CD4-positive, alpha-beta T cell treated with Interleukin-1 beta for 1 hour (primary cell): ENCODE measurements at places on chromosomes 6 and 20.
A peak's percentile ranks its signal among the peaks of the same experiment; 100 is the strongest.

GRCh38 chr20:23148731-23149570 lies 62.8 kb upstream of the CD93 start:
- DNase-seq = no peak

DNA sequence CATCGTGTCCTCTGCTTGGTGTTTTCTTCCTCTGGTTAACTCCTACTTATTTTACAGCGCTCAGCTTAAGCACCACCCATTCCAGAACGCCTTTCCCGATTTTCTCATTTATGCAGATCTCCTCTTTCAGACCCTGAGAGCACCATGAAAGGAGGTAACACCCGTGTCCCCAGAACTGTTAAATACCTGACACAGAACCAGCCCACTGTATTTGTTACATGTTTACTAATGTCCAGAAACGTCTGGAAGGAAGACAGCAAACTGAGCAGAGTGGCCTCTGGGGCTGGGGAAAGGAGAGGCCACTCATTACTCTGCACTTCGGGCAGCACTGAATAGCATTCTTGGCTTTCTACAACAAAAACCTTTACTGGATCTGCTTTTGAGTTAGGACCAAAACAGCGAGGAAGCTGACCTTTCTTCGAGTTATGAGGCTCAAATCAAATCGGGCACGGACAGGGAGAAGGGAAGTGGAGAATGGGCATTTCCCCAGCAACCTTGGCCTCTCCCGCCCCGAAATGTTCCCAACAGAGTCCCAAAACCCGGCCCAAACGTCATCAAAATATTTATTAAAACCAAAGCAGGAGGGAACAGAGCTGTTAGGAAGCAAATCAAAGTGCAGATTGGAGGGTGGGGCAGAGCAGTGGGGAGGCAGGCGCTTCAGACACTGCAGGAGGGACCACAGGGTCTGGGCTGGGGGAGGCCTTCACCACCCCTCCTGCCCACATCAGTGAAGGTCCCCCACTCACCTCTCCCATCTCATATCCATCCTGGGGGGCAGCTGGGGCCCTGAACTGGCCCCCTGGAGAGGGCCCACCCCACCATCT lies 1.1 kb upstream of the NECAB3 start:
- DNase-seq = no peak

GRCh38 chr20:32441638-32442037 lies 83.5 kb downstream of the ASXL1 start:
- DNase-seq = no peak

DNA sequence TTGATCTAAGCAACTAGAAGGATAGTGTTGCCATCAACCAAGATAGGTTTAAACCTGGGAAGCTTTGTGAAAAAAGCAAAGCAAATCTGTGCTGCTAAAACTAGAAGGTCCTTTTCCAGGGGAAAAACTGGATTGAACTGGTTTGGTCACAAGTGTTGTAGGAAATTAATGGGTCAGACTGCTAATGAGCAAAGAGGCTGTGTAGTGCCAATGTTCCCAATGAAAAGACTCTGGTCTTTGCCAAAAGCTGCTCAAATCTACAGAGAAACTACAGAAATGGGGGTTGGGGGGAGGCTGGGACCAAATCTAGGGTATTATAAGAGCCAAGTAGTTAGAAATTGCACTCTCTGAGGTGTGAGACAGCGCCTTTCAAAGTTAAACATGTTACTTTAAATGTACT lies 85.0 kb downstream of the PLCG1 start:
- DNase-seq = no peak

- DNase-seq = no peak
Observed at GRCh38 chr6:28811873-28812272, 111.9 kb downstream of the TRIM27 start.

DNA sequence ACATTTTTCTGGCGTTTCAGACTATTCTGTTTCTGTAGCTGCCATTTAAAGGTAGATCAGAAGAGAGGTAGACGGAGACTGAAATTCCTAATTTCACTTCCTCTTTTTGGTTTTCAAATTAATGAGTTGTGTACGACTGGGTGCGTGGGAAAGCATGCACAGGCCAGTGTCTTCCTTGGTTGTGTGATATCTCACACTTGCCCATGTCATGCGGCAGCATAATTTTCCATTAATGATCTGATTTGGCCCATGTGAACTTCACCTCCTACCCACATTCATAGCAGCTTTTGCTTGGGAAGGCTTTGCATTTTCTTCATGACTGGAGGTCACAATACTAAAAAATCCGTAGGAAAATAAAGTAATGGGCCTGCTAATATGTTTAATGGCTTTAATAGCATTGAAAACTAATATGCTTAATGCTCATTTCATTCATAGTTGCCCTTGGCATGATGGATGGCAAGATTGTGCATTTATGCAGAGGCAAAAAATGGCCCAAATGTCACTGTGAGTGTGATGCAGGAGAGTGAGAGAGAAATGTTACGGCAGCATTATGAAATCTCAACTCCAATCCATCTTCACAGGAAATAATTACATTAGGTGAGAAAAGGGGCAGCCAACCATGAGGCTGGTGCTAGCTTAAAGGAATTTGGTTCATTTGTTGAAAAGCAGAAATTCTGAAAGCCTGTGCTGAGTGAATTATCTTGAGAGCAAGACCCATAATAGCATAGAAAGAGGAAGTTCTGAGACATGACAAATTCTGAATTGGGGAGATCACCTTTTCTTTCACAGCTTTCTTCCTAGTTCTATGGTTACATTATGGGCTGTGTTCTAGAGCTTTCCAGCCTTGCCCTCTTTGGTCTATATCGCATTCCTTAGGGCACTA lies 69.0 kb upstream of the UST start:
- DNase-seq = peak; percentile 20

GRCh38 chr20:43959920-43960227 lies 45.2 kb downstream of the TOX2 start:
- DNase-seq = no peak

- no peak for DNase-seq
Observed at GRCh38 chr6:21190701-21191100, 402.9 kb upstream of the SOX4 start.

GRCh38 chr6:14626556-14626955 lies 509.0 kb downstream of the CD83 start:
- DNase-seq = no peak

DNA sequence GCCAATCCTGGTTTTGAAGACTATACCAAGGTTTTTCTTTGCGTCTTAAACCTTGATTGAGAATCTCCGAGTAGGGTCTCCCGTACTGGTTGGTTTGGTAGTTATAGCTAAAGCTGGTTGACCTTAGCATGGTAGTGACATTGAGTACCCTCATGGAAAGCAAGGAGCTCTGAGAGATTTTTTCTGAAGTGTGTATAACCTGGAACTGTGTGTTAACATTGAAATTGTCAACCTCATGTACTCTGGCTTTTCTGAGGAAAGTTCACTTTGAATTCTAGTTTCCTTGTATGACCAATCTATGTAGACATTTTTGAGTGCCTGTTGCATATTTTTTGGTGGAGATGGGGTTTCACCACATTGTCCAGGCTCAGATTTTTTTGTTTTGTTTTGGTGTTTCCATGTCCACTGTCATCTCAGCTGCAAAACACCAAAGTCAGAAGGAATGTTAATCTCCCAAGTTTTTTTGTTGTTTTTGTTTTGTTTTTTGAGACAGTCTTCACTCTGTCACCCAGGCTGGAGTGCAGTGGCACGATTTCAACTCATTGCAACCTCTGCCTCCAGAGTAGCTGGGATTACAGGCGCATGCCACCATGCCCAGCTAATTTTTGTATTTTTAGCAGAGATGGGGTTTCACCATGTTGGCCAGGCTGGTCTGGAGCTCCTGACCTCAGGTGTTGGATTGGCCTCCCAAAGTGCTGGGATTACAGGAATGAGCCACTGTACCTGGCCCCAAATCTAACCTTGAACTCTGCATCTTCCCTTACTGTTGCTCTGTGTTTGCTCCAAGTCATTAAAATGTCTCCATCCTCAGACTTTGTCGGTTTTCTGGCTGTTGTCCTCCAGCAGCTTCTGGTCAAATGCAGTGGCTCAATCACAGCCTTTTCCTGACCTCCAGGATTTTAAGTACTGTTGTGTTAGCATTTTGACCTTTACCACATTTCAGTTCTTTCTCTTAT lies 4.3 kb downstream of the RPS12 start:
- no peak for DNase-seq

- DNase-seq = peak; percentile 49
Observed at GRCh38 chr6:30060606-30061091, 416 bp upstream of the POLR1H start.

GRCh38 chr6:135269481-135269891 lies 88.4 kb downstream of the MYB start:
- DNase-seq = no peak

- DNase-seq = no peak
Observed at GRCh38 chr6:39044181-39044580, 4.4 kb upstream of the GLP1R start.

DNA sequence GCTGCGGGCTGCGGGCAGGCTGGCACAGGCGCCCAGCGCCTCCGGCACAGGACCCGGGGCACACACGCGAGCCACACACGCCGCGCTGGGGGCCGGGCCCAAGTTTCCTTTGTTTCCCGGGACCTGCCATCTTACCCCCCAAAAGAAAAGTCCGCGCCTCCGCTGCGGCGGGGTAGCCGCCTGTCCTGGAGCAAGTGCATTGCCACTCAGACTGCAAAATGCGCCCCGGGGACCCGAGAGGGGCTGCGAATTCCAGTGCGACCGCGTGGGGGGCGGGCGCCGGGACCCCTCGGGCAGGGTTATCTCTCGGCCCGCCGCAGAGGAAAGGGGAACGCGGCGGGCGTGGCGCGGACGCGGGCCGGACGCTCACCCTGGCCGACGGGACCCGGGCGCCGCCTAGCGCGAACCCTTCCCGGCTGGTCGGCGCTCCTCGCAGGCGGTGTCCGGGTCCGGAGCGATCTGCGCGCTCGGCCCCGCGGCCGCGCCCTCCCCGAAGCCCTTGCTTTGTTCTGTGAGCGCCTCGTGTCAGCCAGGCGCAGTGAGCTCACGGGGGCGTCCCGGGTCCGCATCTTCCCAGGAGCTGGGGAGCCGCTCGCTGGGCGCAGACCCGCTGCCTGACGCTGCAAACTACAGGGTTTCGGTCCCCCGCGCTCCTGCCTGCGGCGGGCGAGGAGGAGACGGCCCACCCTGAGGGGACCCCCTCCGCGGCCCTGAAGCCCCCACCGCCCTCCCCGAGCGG lies 639 bp upstream of the CD24 start:
- DNase-seq = peak; percentile 34

DNA sequence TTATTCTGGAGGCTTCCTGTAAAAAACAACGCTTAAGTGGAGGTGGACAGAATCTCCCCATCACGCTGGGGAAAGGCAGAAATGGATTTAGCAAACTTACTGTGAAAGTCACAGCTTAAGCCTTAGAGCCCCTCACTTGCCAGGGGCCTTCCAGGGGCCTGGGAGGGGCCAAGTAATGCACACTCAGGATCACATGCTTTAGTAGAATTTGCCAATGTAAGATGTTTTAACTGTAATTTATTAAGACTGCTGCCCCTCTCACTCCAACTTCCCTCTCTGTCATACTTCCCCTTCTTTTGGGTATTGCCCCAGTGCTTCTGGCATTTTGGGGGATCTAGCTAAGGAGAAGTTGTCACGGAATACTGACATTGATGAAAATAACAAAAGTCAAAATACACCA lies 12.6 kb upstream of the ADA start:
- no peak for DNase-seq

DNA sequence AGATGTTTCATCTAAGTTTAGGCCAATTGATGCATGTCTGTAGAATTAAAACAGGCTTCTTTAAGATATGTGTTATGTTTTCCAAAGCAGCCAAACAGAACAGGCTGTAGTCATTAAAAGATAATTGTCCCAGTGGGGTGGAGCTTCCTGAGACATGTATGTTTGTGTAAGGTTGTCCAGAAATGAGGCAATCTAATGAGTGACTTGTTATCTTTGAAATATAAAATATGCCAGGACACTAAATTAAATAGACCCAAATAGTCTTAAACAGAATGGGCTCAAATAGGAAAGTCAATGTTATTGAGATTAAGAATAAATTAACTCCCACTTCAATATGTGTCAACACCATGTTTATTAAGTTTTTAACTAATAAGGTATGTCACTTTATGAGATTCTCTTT lies 204.7 kb upstream of the RNF217 start:
- DNase-seq = no peak

DNA sequence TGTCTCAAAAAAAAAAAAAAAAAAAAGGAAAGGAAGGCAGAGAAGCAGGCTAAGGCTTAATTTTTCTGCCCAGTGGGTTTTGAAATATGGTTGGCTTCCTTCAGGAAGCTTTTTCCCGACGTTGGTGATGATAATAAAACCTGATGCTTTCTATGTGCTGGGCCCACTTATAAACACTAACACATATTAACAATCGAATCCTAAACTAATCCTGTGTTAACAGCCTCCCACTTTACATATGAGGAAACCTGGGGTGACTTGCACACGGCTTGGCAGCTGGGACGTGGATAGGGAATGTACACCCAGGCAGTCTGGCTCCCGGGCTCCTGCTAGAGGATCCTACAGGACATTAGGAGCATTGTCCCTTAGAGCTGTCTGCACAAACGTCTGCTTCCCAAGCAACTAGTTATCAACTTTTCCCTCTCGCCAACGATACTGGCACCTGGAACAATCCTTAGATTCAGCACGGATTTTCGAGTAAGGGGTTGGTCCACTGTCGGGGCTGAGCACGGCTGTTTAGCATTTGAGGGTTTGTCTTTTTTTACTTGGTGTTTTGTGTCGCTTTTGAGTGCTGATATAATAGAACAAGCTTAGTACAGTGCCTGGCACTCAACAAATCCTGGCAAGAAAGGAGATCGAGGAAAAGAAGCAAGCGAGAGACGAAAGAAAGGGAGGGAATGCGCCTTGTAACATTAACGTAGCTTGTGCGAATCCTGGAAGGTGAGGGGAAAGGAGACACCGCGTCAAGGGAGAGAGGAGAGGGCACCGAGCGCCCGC lies 622 bp upstream of the KIZ start:
- DNase-seq = no peak

GRCh38 chr6:149373511-149373910 lies 26.6 kb upstream of the SUMO4 start:
- DNase-seq = no peak

DNA sequence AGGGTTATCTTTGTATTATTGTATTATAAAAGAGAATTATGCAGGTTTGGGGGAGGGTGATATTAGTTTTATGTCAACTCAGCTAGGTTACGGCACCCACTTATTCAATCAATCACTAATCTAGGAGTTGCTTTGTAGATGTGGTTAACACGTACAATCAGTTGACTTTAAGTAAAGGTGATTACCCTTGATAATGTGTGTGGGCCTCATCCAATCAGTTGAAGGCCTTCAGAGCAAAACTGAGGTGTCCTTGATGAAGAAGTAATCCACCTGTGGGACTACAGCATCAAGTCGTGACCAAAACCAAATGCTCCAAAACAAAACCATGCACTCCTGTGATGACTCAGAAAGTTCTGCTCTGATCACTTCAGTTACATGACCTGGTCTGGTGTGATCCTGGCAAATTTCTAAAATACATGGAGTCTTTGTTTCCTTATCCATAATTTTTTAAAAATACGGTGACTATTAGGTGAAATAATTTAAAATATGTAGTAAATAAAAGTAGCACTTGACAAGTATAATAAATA lies 114.1 kb downstream of the IYD start:
- DNase-seq = no peak

DNA sequence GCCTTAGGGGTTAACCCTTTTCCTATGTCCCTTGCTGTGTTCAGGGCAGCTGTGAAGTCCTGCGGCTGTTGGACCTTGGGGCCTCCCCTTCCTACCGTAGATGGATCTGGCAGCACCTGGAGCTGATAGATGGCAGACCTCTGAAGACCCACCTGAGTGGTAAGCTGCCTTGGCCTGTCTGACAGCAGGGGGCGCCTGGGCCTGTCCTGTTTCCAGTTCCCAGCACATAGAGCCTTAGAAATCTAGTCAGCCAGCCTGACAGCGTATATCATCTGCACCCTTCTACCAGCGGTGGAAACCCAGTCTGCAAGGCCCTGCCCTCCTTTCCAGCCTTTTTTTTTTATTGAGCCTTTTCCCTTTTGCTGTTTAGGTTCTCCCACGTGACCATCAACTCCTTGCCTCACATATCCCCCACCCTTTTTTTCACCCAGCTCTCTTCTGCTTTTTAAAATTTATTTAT lies 26.6 kb downstream of the CNBD2 start:
- DNase-seq = peak; percentile 79
